Stimulated activated CD8-positive, alpha-beta memory T cell treated with anti-CD3 and anti-CD28 coated beads, Interleukin-7, amount 100 ng/mL, for 1 hour (primary cell): ENCODE measurements at places on chromosomes 4 and X.

DNA sequence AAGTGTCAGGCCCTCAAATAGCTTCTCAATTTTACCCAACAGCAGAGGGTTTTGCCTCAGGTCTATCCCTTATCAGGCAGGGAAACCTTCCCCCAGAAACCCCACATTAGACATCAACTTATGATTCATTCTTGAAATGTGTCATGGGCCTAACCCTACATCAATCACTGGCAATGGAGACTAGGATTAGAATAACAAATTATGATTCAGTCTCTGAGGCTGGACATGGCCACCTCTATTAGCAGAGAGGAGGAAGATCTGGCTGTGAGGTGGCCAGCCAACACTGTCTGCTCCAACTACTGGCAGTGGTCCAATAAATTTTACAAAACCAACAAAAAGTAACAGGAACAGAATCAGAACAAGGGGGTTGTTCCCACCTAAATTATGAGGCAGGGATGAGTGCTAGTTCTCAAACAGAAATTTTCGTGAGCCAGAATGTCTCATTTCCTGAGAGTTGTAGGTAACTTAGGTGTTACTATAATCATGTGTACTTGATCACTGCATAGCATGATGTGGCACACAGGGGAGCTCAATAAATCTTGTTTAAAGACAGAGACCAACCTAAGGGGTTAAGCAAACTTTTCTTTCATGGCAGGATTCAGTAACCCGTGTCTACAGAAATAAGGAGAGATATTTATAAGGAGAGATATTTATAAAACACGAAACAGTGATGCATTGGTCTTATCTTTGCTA is 126.8 kb downstream of the NFKB1 start:
- no peak for DNase-seq

DNA sequence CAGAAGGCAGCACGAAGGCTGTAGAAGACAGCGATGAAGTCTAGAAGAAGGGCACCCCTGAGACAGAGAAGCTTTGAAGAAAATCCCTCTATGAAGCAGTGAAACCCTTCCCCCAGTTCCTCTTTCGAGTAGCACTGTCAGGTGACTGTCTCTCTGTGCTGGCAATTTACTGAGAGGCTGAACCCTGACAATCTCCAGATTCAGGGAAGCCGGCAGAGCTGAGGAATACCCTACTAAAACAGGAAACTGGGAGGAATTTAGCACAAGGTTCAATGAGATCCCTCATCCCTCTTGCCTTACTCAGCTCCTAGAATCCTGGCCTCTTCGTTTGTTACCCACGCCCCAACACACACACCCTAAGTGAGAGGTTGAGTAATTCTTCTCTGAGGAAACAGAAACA is 239.7 kb upstream of the NOCT start:
- DNase-seq = no peak

DNA sequence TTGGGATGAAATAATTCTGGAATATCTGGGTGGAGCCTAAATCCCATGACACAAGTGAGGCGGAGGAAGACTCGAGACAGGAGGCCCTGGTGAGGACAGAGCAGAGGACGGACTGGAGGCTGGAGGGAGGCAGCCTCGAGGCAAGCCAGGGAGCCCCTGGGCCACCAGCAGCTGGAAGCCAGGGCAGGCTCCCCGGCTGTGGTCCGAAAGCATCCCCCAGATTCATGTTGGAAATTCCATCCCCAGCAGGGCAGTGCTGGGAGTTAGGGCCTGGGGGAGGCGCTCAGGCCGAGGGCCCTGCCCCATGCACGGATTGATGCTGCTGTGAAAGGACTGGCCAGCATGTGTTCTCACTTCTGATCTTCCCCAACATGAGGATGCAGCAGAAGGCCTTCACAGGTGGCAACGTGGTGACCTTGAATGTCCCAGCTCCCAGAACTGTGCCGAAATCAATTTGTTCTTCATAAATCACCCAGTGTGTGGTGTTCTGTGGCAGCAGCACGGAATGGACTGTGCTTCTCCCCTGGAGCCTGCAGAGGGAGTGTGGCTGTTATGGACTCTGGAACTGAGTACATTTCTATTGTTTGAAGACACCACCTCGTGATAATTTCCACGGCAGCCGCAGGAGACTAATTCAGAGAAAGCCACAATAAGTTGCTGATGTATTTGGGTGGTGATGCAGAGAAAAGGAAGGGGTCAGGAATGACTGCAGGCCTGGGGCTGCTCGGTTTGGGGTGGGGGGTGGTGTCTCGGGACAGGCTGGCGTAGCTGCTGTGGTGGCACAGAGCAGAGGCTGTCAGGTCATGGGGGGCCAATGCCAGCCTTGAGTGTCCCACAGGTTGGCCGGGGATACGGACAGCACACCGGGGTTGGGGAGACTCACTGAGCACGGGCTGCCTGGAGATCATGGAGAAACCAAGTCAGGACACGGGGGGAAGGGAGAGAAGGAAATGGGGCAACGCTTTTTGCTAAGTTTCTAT is 56.9 kb downstream of the PCGF3 start:
- no peak for DNase-seq

DNA sequence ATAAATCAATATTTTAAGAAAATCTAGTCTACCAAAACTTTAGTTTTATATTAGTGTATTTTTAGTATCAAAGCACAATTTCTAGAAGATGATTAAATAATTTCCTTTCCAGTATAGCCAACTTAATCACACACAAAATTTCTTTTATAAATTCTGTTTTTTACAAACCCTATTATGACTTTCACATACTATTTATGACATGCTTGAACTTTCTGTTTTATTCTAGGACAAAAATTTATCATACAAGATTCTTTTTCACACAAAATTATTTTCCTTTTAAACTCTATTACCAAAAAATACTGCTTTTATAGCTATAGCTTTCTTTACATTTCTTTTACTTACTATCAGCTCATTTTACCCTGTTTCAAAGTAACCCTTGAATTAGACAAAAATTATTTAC is 149.5 kb downstream of the OR13H1 start:
- DNase-seq = no peak

GRCh38 chr4:139295942-139296299 is 5.4 kb upstream of the NAA15 start:
- DNase-seq = no peak
